Stimulated activated CD4-positive, alpha-beta T cell treated with anti-CD3 and anti-CD28 coated beads, Interleukin-1b, Interleukin-23, amount 100 ng/mL, for 1 hour (primary cell): ENCODE measurements at places on chromosomes 2 and 18.

- DNase-seq: no peak
These were observed 88.5 kb downstream of the SOCS6 start for GRCh38 chr18:70377317-70377799.

DNA sequence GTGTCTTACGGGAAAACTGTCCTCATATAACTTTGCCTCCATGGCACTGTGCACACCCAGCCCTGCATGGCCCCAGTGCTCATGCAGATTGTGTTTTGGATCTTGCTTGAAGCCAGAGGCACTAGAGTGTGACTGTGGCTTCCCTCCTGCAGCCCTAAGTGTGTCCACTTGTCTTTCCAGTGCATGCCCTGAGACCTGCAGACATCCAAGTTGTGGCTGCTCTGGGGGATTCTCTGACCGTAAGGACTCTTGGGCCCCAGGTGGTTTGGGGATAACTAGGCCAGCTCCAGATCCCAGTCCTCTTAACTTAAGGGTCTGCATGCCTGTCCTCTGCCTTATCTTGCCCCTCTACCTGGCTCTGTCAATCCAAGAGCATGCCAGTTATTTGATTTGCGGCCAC lies 96.6 kb downstream of the PLB1 start:
- no peak for DNase-seq

DNA sequence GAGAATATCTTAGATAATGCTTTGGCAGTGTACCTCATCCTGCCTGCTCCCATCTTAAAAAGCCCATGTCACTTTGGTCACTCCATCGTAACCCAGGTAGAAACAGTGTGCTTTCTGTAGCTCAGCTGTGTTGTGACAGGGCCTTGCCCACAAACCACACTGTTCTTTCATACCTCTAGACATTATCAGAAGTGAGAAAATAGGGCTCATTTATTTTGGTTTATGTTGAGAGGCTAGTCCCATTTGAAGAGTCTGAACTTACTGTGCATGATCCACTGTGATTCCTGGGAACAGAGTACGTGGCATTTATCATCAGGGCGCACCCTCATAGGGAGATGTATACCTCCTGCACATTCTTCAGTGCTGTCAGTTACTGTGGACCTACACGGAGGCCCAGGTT lies 69.7 kb downstream of the FEZ2 start:
- no peak for DNase-seq

GRCh38 chr2:124328397-124328796 lies 303.3 kb downstream of the CNTNAP5 start:
- DNase-seq: no peak

DNA sequence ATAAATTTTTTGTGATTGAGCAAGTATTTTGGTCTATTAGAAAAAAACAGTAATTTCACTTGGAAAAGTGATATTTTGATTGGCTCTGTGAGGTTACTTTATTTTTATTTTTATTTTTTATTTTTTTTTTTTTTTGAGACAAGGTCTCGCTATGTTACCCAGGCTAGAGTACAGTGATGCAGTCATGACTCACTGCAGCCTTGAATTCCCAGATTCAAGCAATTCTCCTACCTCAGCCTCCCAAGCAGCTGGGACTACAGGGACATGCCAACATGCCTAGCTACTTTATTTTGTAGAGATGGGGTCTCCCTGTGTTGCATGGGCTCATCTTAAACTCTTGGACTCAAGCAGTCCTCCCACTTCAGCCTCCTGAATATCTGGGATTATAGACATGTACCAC lies 60.9 kb upstream of the MGAT5 start:
- DNase-seq: no peak

- DNase-seq: no peak
These were observed 37.3 kb downstream of the ST3GAL5 start for GRCh38 chr2:85851253-85852151.

DNA sequence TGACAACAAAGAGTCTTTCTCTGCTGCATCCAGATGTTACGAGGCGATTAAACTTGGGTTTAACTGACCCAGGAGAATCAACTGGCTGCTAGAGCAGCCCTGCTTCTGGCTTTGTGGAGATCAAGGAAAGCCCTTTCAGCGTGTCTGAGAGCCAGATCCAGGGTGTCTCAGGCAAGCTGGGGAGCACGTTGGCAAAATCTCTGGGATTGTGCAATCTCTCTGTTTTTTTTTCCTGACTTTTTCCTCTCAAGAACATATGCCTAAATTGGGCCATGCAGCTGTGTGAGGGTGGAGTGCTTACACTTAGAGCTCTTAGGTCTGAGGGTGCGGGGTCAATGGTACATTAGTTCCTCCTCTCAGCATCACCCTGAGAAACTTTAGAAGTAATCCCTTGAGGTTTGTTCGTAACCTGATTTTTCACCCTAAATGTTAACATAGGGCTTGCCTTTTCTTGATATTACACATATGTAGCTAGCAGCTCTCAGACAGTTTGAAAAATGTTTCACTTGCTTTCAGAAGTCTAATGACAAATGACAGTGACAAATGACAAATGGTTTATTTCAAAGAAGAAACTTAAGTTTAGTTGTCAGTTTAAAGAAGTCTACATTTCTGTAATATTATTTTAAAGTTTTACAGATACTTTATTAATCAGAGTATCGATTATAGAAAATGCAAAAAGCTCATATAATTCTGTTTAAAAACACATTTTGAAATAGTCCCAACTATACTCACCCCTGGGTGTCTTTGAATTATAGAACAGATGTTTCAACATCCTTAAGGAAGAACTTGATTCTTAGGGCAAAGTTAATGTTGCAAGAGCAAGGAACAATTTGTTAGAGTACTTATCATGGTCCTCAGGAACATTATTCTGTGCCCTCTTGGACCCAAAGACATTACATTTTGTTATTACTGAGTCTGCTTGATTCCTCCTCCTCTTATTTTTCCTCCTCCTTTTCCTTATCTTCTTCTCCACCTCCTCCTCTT lies 38.4 kb upstream of the ZSWIM2 start:
- DNase-seq: no peak

DNA sequence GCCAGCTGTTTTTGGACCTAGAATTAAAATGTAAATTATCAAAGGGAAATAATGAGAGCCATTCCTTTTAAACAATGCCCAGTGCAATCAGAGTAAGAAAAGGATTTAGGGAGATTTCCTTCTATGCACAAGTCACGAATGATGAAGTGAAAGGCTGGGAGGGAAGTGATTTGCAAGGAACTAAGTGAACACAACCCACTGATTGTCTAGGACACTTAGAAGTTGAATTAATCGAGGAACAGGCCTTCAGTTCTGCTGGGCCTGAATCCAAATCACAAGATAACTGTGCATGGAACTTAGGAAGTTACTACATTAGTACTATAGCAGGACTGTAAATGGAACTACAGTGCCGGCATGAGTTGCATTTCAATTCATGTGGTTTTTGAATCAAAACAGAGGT lies 17.7 kb downstream of the MAP2 start:
- no peak for DNase-seq

DNA sequence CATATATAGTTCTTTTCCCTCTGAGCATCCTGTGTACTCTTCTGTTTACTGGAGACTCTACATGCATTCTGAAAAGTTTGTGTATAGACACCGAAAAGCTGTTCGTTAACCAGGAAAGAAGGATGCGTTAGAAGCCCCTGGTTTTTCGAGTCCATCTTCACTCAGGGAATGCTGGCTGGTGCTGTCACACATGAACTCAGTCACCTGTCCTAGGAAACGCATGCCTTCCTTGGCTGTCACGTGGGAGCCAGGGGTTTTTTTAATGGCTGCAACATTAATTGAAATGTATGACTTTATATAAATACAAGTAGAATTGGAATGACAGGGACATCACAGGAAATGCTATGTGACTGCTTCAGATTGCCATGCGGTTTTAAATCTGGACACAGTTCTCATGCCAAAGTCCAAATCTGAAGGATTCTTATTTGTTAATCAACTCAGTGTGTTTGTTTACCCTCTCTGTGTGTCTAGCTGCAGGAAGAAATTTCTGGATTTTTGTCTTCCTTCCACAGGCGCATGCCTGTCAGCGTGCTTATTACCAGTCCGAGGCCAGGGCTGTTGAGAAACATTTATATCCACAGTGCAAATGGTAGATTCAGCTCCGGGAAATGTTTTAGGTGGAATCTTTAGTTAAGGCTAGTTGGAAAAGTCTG lies 2.6 kb downstream of the RAMP1 start:
- no peak for DNase-seq

- DNase-seq: no peak
These were observed 73.2 kb upstream of the NETO1 start for GRCh38 chr18:72940986-72941385.

DNA sequence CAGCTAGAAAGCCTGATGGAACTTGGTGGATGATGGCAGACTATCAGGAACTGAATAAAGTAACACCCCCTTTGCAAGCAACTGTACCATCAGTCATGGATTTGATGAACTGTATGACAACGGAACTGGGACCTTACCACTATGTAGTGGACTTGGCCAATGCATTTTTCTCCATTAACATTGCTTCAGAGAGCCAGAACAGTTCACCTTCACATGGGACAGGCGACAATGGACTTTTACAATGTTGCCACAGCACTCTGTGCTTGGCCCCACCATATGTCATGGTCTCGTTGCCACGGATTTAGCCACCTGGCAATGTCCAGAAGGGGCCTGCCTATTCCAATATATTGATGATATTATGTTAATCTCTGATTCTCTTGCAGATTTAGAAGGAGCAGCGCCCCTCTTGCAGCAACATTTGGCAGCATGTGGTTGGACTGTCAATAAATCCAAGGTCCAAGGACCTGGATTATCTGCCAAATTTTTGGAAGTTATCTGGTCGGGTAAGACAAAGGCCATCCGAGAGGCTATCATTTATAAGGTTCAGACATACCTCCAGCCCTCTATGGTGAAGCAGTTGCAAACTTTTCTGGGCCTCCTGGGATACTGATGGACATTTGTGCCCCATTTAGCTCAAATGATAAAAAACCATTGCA lies 52.2 kb upstream of the ZC3H15 start:
- no peak for DNase-seq

- DNase-seq: no peak
These were observed 95.4 kb downstream of the BOD1L2 start for GRCh38 chr18:57242285-57242684.

- DNase-seq: no peak
These were observed 641.4 kb downstream of the BCL11A start for GRCh38 chr2:59912042-59912441.

- no peak for DNase-seq
These were observed 28.2 kb upstream of the TAF1B start for GRCh38 chr2:9815076-9815475.

GRCh38 chr18:32175265-32175664 lies 14.6 kb upstream of the MEP1B start:
- DNase-seq: no peak

DNA sequence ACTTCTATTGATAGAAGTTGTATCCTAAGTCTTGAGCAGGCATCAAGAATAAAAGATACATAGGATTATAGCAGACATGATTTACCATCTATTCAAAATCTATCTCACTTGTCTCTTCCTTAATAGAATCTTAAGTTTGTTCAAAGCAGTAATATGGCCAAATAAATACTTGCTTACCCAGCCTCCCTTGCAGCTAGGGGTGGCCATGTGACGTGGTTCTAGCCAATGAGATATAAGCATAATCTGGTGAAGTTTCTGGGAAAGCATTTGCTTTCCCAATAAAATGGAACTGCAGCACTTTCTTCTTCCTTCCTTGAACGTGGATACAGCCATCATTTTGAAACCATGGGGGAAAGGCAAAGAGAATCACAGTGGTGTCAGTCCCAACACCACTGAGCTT lies 33.7 kb upstream of the SLC1A4 start:
- DNase-seq: no peak

DNA sequence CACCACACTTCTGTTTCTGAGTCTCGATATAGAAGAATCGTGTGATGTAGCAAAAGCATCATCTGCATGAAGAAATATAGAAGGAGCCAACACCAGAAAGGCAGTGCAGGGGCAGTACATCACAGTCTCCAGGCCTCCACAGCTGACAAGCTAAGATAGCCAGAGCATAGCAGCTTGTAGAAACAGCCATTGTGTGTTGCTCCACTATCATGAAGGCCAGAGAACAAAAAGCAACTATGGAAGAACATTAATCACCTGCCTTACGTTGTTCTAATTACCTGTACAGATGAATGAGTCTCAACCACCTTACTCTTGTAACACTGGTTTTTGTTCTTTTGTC lies 129.0 kb downstream of the RND3 start:
- no peak for DNase-seq

- no peak for DNase-seq
These were observed 38.0 kb downstream of the CMPK2 start for GRCh38 chr2:6827566-6828298.

DNA sequence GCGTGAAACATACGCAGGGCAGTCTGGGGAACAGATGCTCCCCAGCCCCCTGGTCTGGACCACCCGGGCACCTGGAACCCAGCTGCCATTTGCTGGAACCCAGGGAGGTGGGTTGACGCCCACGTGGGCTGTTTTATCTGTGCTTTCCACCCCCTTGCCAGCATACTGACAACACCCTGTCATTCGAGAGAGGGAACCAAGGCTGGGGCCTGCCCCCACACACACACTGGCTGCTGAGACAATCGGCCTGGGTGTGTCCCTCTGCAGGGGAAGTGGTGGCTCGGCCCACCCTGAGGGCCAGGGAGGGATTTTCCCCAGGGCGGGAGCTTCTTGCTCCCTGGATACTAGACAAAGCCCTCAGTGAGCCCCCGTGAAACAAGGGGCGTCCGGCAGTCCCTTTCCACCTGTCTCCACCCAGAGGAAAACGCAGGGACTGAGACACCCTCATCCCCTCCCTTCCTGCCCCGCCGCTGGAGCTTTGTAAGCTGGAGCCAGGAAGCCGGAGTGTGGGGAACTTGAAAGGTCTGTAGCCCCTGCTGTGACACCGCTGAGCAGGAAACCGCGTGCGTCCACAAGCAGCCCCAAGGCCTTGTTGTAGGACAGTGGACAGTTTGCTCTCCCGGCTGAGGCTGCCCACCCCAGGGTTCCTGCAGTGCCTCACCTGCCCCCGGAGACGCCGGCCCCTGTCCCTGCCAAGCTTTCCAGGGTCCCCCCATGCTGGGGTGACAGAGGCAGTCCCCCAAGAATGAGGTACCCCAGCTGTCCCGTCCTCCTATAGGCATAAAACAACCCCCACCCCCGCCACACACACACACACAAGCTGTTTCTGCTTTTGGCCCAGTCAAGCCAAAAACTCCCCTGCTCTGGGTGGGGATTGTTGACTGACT lies 14.1 kb upstream of the KLF11 start:
- no peak for DNase-seq

DNA sequence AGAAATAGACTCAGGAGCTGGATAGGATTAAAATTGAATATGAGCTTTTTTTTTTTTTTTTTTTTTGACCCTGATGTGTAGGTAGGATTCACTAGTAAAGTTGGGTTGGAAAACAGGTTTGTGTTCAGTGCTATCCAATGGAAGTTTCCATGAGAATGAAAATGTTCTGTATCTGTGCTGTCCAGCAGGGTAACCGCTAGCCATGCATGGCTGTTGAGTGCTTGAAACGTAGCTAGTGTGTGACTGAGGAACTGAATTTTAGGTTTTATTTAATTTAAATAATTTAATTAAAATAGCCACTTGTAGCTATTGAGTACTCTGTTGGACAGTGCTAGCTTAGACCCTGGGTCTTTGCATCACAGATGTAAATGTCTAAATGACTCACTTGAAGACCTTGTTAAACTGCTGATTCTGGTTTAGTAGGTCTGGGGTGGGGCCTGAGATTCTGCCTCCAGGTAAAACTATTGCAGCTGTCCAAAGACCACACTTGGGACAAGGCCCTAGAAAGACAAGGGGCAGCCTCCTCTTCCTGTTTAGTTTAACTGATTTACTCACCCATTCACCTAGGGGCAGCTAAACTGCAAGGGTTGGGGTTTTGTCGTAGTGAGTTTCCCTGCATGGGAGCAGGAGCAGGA lies 84.7 kb upstream of the STON1 start:
- DNase-seq: no peak
